ENCODE measurements at places on chromosomes 1 and 21.

DNA sequence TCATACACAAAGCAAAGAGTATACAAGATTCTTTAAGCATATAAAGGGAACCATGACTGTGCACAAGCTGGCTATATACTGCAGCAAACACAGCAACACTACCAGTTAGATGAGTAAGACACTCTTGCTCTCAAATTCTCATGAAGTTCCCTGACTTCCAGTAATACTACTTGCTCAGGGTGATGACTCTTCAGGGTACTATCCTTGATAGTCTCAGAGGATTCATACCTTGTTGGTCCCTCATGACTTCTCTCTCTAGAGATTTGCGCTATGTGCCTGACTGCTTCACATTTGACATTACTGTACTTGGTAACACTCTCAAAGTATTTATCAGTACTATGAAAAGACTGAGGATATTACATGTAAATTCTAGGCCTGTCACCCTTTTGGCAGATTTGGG, 159.8 kb upstream of the ZRANB2 start:
- no peak for DNase-seq

DNA sequence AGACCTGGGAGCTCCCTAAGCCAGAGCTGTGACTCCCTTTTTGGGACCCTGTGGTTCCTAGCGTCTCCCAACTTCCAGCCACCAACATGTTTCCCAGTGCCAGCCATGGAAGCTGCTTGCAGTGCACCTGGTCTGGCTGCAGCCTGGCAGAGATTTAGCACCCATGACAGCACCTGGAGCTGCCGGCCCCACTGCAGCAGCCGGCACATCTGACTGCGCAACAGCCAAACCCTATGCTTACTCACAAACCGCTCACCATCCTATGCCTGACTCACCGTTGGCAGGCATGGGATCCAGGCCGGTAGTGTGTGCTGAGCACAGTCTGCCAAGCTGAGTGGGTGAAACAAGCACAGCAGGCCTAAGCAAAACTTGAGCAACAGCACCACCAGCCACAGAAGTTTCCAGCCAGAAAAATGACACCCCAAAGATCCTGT, 435.9 kb upstream of the PRMT6 start:
- DNase-seq = no peak

- DNase-seq = no peak
Observed at GRCh38 chr1:29785137-29785527, 548.8 kb downstream of the PTPRU start.

- DNase-seq = no peak
Observed at GRCh38 chr1:111734856-111735255, 4.3 kb downstream of the INKA2 start.

DNA sequence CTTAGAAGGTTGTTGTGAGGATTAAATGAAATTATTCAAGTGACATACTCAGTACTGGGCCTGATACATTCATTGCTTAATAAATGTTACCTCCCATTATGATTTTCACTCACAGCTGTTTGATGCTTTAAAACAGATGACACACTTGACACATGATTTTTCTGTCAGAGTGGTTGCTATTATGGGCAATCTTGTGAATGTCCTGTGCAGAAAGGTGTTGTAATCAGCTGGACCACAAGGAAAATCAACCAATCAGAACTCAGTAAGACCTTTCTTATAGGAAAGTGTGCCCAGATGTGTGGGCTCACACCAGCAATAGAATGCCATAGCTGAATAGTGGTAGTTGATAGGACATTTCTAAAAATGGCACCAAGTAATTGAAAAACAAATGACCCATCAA, 23.5 kb downstream of the GJA5 start:
- no peak for DNase-seq

GRCh38 chr1:114109981-114110380, 43.7 kb downstream of the SYT6 start:
- DNase-seq = no peak
